HAP-1 (cell line): ENCODE measurements at places on chromosomes 12 and 14.

GRCh38 chr12:19382111-19382526 lies 57.2 kb upstream of the AEBP2 start:
- DNase-seq: peak; percentile 48

DNA sequence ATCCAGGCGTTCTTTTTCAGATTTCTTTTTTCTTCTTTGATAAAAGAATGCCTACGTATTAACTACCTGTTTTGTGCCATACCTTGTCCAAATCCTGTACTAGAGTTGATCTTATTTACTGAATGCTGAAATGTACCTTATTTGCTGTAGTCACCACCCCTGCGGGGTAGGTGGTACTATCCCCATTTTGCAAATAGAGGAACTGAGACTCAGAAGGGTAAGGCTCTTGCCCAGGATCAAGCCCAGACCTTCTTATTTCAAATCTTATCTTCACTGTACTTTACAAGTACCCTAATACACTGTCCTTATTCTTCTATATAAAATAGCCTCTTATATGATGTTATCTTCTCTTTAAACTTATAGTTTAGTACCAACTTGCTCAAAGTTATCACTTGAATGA lies 206.5 kb downstream of the SLC41A2 start:
- DNase-seq: no peak

DNA sequence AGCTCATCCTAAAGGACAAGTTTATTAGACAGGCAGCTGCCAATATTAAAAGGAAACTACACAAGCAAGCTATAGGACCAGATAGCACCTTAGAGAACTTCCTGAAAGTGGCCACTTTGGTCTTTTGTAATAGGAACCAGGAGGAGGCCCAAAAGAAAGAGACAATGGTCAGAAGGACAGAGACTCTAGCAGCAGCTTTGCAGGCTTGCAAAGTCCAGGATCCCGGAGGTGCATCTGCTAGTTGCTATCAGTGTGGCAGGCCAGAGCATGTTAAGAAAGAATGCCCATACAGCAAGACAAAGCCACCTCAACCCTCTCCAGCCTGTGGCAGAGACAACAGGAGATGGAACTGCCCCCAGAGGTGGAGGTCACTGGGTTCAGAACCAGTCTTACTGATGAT lies 23.4 kb downstream of the APOBEC1 start:
- DNase-seq: no peak

DNA sequence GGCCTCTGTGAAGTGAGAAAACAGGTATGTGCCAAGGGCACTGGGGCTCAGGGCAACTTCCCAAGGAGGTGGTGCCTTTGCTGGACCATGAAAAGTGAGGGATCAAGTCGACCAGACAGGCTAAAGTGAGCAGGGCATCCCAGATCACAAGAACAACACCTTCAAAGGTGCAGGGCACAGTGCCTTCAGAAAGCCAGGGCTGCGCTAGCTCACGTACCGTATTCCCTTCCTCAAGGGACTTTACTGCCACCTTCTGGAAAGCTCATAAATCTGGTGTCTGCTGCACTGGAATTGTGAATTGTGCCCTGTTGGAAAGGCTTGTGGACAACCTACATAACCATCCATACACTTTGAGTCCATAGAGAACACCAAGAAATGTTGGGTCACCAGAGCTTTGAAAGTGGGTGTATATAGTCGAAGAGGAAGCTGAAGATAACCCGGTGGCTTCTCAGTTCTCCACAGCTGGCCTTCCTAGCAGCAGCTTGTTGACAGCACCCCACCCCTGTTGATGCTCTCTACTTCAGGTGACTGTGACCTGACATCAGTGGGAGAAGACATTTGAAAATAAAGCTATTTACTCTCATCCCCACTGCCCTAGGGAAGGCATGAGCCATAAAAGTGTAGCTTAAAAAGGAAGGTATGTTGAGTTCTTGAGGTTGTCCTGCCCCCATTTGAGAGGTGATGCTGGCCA lies 24.5 kb downstream of the FIGNL2 start:
- peak; percentile 55 for DNase-seq

GRCh38 chr12:75713434-75713833 lies 202.0 kb upstream of the KRR1 start:
- no peak for DNase-seq

DNA sequence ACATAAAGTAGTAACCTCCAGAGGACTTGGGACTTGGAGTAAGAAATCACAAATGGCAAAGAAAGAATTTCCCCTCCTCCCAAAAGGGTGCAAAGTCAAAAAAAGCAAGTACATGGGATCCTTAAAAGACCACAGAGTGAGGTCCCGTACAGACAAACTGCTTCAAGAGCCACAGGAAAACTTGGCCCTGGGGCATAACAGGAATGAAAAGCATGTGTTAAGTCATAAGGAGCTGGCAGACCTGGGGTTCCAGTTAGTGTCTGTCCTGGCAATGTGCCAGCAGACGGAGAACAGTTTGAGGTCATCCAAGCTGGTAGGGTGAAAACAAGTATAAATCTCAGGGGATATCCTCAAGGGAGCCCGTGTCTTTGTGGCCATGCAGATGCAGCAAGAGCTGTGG lies 73.2 kb downstream of the HSD17B6 start:
- DNase-seq: no peak

GRCh38 chr12:70006619-70006973 lies 181.6 kb downstream of the MYRFL start:
- DNase-seq: no peak

DNA sequence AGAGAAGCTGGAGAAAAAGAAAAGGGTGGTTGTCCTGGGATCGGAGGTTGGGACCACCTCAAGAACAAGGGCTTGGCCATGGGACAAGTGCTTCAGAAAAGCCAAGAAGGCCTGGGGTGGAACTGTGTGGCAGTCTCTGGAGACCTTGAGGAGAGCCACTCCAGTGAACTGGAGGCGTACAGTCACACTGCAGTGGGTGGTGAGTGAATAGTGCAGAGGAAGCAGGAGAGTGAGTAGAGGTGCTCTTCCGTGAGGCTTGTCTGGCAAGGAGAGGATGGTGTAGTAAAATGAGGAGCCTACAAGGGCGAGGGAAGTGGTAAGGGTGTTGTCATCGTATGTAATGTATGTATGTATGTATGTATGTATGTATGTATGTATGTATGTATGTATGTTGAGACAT lies 20.9 kb downstream of the RASSF3 start:
- no peak for DNase-seq

DNA sequence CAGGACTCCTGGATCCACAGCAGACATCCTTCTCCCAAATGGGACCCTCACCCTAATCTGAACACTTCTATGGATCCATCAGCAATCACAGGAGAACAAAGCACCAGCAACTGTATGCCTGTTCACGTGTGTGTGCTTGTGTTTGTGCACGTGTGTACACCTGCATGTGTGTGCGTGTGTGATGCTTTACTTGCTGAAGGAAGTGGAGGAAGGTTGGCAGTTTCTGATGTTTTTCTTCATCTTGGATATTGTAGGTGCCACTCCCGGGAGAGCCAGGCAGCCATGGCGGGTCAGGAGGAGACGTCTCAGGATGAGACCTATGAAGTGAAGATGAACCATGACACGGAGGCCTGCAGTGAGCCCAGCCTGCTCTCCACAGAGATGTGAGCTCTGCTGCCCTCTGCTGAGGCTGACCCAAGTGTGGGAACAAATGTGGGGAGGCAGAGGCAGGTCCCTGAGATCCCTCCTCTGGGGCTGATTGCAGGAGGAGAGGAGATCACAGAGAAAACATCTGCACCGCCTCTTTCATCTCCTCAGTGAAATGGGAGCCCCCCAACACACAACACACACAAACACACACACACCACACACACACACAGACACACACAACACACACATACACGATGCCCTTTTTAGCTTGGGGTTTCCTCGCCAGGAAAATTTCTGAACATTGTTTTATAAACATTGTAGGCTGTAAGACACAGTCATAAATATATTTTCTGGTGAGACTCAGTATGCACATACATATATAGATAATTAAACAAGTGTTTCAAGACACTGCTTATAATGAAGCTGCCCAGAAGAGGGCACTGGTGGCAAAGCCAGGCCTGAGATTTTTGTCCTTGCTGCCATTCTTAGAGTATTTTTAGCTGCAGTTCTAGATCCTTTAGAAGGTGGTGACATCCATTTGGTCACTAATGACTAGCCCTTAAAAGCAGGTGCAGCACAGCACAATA lies 112.2 kb upstream of the FKBP4 start:
- DNase-seq: peak; percentile 61

- DNase-seq: no peak
These were observed 47.7 kb upstream of the RMST start for GRCh38 chr12:97414855-97415254.

- DNase-seq: peak; percentile 61
These were observed 938 bp downstream of the RALGAPA1 start for GRCh38 chr14:35808076-35808637.

- DNase-seq: no peak
These were observed 113.4 kb downstream of the LGMN start for GRCh38 chr14:92635031-92635430.

DNA sequence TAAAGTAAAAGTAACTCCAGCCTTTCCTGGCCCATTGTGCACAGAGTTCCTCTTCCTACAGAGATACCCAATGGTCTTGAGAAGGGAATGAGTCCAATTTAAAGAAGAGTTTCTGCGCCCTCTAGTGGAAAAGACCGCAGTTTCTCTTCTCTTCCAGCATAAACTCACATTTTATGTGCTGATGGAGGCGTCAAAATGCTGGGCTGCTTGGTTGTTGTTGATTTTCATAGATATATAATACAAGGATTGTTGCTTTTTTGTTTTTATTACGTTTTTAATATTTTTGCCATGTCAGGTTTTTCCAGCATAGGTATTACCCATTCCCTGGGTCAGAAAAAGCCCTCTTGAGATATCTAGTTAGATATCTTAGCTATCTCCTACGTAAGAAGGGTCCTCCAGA lies 356.9 kb upstream of the STXBP6 start:
- peak; percentile 16 for DNase-seq

DNA sequence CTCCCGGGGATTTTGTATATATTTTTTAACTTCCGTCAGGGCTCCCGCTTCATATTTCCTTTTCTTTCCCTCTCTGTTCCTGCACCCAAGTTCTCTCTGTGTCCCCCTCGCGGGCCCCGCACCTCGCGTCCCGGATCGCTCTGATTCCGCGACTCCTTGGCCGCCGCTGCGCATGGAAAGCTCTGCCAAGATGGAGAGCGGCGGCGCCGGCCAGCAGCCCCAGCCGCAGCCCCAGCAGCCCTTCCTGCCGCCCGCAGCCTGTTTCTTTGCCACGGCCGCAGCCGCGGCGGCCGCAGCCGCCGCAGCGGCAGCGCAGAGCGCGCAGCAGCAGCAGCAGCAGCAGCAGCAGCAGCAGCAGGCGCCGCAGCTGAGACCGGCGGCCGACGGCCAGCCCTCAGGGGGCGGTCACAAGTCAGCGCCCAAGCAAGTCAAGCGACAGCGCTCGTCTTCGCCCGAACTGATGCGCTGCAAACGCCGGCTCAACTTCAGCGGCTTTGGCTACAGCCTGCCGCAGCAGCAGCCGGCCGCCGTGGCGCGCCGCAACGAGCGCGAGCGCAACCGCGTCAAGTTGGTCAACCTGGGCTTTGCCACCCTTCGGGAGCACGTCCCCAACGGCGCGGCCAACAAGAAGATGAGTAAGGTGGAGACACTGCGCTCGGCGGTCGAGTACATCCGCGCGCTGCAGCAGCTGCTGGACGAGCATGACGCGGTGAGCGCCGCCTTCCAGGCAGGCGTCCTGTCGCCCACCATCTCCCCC lies 777 bp downstream of the ASCL1 start:
- DNase-seq: no peak

GRCh38 chr12:132403636-132404434 lies 74.4 kb upstream of the GALNT9 start:
- DNase-seq: no peak

DNA sequence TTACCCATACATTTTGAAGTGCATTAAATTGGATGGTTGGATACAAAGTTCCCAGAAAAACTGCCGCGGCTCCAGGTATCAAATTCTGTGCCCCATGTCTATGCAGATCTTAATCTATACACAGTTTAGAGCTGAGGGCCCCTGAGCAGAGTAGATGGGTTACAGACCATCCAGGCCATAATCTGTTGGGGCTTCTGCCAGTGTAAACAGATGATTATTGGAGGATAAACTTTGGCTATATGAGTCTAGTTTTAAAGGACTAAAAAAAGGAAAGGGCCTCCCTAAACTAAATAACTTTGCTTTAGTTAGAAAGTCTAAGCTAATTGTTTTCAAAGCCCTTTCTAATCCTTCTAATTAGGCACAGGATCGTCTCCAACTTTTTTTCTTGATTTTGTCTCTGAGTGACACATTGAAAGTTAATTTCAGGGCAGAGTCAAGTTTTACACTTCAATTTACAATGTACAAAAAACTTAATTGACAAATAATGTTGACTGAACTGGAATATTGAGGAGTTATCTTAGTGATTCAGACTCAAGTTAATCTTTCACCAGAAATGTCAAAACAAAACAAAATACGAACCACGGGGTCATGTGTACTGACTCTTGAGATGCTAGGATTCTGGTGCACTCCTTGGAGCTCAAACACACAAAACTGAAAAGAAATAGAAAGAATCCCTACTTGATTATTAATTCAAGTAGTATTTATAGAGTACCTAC lies 133.9 kb upstream of the SCAF11 start:
- no peak for DNase-seq

GRCh38 chr12:25864306-25865276 lies 93.9 kb upstream of the RASSF8 start:
- DNase-seq: no peak

GRCh38 chr12:32102234-32102633 lies 4.4 kb upstream of the BICD1 start:
- no peak for DNase-seq

DNA sequence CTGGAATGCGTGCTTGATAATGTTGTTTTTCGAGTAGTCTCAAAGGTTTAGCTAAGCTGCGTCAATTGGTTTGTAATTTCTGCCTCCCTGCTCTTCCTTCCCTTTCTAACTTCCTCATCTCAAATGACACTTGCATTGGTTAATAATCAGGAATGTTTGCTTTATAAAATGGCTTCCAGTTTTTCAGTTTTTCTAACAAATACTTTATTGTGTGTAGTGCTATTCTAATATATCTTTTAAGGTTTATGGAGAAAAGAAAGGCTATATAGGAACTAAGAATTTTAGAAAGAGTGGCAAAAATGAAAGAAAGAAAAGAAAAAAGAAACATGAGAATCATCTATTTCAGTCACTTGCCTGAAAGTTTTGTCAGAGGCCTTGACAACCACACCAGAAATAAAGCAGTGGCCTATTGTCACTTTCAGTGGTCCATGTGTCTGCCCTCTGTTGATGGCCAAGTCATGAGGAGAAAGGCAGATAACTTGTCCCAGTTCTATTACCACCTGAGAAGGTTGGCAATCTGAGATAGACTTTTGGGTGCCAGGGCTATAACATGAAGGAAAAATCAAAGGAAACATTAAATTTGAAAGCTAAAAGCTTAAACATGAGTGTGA lies 221.9 kb upstream of the KITLG start:
- no peak for DNase-seq

DNA sequence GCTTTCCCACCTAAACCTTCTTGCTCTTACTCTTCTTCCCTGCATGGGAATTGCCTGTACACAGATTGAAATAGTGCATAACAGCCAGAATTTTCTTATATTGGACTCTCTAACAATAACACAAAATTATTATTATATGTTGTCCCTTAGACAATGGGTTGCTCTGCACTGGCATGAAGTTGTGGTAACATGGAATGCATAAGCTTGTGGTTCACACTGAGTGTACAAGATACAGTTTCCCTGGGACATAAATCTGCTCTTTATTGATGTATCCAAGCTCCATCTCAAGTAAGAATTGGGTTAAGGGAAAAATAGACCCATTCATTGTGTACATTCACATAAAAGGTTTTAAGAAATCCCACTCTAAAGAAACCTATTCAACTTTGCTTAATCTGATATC lies 114.4 kb upstream of the NTF3 start:
- DNase-seq: no peak
